ENCODE measurements at places on chromosomes 12 and 14. TPM values are rescaled to one million over a fixed set of nuclear protein-coding genes. Genes with fewer than 3 reads are reported as not detected.

DNA sequence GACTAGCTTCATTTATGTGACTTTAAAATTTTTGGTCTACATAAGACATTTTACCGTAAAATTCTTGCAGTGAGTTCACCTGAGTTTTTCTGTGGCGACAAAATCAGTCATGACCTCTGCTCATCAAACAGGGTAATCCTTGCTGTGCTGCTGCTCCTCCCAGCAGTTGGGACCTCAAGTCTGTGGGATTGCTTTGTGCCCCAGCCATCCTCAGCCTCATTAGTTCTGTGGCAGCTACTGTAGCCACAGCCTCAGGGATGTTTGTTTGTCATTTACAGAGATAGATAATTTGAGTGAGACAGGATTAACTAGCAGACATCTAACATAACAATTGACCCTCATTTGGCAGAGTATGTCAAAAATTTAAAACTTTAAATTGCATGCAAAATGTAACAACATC lies 357.0 kb downstream of the PCNX1 start:
- H3K4me3 ChIP-seq = no peak overlapping the region
- H3K4me1 ChIP-seq = peaks cover 5% of the 10 kb centered on the region
- H3K27ac ChIP-seq = no peak overlapping the region
- no peaks in the 10 kb centered on the region for H3K27me3 ChIP-seq

GRCh38 chr12:122888232-122888752 lies 7.6 kb downstream of the VPS37B start:
- H3K4me1 ChIP-seq = peaks cover 78% of the 10 kb centered on the region
- no peaks in the 10 kb centered on the region for H3K27me3 ChIP-seq
- peak overlapping the region; percentile 99 for H3K27ac ChIP-seq
- H3K4me3 ChIP-seq = peak overlapping the region; percentile 61
- H3K36me3 ChIP-seq = peaks cover 4% of the 10 kb centered on the region

DNA sequence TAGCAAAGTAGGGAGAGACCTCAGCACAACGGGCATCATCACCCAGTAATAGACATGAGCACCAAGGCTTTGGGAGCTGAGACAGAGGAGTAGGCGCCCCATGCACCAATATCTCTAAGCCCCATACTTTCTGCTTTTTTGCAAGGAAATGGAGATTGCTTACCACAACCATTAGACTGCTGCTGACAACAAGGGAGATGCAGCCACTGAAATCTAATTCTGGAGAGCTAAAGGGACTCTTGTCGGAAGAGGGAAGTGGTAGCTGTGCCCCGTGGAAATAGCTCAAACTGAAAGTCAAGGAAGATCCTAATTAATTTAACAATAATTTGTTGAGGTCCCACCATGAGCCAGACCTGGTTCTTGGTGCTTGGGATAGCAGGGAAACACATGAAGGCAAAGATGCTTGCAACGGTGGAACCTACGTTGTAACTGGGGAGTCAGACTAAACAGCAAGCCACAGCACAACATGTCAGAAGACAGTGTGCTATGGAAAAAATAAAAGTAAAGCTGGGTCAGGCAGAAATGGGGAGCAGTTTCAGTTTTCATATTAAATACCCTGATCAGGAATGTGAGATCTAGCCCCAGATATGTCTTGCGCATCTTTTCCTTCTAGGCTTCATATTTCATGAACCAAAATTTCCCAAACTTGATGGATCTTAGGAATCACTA lies 1131.0 kb downstream of the BCL11B start:
- no peak overlapping the region for H3K4me3 ChIP-seq
- no peak overlapping the region for H3K27ac ChIP-seq
- H3K4me1 ChIP-seq = peaks cover 6% of the 10 kb centered on the region
- no peaks in the 10 kb centered on the region for H3K27me3 ChIP-seq

DNA sequence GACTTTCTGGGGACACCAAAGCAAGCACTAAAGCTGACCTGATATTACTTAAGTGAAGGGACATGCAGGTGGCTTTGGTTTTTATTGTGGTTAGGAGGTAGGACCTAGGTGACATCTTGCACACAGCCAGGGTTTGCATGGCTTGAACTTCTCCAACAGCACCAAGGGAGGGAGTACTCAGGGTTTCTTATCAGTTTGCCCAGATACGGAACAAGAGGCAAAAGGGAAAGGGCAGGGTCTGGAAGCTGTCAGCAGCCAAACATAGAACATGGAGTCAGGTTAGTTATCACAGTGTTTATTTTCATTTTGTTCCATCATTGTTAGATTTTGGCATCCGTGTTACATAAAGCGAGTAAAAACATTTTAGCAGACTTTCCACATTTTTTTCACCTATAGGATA lies 186.3 kb upstream of the CLEC14A start:
- no peaks in the 10 kb centered on the region for H3K36me3 ChIP-seq
- DNase-seq = no peak
- H3K27ac ChIP-seq = no peak overlapping the region

P2RX2 gene
- not detected for polyA plus RNA-seq

RASSF3 gene
- 9.6 TPM for polyA plus RNA-seq

NOVA1 gene
- not detected for polyA plus RNA-seq

SDR9C7 gene
- 2.4 TPM for polyA plus RNA-seq

Measured in keratinocyte (primary cell).